SW480 (cell line): ENCODE measurements at places on chromosomes 1 and 21.

DNA sequence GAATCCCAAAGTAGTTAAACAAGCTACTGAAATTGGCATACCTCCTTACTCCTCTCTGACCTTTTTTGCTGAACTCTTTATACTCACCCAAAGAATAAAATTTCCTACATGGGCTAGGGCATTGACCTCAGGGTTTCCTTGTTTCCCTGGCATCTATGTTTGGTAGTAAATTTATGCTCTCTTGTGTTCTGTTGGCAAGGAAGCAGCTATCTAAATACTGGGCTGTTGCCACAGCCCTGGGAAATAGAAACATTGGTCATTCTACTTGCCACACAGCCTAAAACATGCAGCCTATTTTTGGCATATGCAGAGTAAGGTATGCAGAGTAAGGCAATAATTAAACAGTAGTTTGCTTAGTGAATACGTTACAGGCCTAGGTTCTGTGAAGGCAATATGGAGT is 351.4 kb downstream of the HLX start:
- no peak for DNase-seq

GRCh38 chr1:76830373-76830772 is 36.9 kb upstream of the ST6GALNAC5 start:
- no peak for DNase-seq

DNA sequence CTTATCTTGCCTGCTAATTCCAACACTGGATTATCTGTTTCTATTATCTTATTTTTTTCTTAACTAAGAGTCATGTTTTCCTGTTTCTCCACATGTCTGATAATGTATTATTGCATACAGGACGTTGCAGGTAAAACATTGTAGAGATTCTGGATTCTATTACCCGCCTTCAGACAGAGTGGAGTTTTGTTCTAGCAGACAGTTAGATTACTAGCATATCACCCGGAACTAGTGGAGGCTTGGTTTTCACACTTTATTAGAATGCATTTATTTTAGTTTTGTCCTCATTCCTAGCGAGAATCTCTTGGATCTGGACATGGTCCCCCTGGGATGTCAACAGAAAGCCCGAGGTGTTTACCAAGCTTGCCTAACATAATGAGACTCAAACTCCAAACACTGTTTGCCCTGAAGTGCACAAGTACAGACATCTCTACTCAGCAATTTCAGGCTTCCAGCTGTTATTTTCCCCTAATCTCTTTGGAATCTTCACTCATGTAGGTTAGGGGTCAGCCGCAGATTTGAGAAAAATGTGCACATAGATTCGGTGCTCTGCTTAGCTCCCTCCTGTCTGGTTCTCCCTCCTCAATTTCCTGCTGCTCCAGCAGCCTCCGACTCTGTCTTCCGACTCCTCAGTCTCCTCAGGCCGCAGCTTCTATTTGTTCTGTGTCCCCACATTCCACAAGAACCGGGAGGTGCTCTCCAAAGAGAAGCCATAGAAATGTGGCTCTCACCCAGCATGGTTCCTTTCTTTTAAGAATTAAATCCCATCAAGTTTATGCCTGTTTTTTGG is 36.8 kb upstream of the PTPRF start:
- DNase-seq, result no peak

DNA sequence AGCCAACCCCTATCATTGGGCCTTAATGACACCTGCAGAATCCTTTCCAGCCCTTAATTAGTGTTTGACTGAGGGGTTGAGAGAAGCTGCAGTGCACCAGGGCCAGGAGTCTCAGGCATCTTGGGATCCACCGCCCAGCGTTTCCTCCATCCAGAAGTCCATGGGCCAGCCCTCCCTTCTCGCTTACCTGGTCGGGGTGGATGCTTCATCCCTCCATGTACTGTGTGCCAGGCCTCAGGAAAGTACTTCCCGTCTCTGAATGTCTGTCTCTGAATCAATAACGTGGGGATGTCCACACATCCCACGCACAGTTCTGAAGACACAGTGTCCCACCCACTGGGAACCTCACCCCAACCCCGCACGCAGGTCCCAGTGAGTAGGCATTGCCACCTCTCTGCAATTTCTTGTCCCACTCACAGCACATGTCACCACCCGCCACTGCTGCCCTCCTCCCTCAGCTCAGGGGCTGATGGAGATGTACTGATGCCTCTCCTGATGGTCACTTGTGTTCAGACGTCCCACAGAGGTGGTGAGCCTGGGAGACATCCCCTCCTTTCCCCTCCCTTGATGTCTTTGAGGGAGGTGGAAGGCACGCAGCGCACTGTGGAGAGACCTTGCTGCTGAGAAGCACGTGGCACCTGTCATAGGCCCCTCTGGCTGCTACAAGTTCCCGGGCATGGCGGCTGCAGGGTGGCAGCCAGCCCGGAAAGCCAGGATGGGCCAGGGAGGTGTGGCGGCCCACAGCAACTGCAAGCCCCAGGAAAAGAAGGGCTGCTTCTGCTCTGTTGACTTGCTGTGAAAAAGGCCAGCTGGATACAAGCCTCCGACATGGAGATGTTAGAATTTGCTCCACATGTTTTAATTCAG is 29.4 kb upstream of the PRSS38 start:
- DNase-seq, result no peak

DNA sequence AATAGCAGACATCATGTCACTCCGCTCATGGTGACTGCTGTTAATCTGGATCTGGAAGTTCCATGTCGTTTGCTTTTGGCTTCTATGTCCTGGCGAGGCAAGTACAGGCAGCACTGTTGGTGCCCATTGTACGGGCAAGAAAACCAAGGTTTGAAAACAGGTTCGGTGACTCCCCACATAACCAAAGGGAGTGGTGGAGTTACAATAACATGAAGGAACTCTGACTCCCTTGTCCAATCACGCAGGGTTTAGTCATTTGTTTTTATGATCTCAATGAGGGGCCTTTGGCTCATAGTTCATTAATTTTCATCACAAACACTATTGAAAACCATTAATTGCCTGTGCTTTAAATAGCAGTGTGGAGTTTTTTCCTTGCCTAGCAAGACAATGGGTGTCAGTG is 82.9 kb upstream of the SSX2IP start:
- DNase-seq, result no peak

- DNase-seq, result no peak
Measured at GRCh38 chr1:217363319-217363718, 267.6 kb downstream of the GPATCH2 start.

DNA sequence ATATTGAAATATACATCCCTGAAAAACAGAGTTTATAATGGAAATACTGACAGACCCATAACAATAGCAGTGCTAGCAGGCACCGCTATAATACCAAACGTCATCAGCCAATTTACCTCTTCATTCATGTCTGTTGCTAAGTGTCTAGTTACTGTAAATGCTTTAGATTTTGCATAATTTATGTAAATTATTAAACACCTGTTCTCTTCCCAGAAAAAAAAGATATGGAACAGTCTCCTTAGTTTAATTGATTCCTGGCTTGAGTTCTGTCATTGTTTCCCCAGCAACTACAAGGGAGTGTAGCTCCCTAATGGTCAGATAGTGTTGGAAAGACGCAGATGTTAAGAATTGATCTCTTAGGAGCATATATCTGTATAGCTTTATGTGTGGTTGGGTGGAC is 817.9 kb upstream of the ADGRL2 start:
- no peak for DNase-seq

DNA sequence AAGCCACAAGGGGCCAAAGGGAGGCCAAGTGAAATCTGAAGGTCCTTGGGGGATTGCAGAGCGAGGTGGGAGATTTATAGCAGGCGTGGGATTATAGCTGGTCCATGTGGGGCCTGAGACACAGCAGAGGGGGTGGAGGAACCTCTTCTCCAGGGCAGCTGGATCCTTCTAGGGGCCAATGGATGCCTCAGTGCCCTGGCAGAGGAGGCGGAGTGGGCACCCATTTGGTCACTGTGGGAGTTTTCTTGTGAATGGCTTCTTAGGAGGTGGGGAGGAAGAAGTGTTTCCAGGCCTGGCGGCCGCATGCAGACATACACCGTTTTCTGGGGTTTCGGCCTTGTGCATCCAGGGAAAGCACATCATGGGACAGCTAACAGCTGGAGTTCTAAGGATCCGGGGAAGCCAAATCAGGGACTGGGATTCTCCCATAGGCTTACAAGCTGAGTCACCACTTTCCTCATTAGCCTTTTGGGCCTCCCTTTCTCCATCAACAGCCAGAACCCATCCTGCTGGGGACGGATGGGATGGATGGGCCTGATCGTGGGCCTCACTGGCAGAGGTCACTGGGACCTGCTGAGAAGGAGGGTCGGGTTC is 76.5 kb downstream of the RHOU start:
- DNase-seq, result no peak

- no peak for DNase-seq
Measured at GRCh38 chr1:229237320-229237719, 33.6 kb upstream of the RAB4A start.

DNA sequence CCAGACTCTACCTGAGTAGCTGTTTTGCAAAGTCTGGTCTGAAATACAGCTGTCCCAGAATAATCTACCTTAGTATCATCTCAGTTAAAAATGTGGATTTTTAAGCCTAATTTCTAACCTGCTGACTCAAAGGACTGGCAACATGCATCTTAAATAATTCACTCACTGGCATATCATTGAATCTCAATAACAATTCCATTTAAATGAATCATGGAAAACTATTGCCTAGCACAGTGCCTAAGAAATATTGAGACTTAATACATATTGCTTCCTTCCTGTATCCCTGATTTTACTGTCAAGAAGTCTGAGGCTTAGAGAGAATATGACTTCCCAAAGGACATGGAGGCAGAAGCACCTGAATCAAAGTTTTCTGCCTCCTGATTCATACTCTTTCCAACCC is 3.1 kb downstream of the CCDC190 start:
- no peak for DNase-seq

GRCh38 chr1:224196813-224197600 is 14.0 kb downstream of the DEGS1 start:
- DNase-seq, result no peak

- DNase-seq, result peak; percentile 90
Measured at GRCh38 chr1:24705260-24706073, 39.8 kb upstream of the CLIC4 start.

DNA sequence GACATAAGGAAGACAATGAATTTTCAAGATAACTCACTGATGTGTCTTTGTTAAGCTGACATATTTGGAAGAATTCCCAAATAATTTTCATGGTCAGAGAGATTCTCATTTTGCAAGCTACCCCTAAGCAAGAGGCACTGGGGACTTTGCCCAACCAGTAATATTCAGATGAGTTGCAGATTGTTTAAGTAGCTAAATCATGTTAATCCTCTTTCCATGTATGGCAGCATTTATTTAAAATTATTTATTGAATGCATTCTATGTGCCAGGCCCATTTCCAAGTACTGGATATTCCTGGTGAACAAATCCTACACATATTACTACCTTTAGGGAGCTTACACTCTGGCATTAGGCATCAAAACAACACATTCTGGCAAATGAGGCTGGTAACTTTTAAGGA is 56.5 kb upstream of the BACH1 start:
- DNase-seq, result no peak

GRCh38 chr1:160795951-160796383 is at the start of gene LY9:
Gene LY9, plus strand, starts transcription at chr1:160796174. Its CDS starts 14 bp downstream, at chr1:160796188.
- no peak for DNase-seq

- no peak for DNase-seq
Measured at GRCh38 chr1:116243333-116244054, 129.6 kb upstream of the ATP1A1 start.

DNA sequence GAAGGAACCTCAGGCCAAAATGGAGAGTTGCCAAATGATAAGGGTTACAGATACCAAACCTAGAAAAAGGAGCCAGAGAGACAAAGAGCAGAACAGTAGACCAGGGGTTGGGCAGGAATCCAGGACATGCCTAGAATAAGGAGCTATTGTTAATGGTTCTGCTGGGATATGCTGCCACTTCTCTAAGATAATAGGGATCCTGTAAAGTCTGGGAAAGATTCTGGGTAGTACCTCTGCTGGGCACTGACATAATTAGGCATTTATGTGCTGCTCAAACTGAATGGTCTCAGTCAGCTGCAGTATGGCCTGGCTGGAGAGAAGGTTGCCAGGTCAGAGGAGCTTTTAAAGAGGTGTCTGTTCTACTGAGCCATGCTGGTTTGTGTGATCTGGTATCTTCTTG is 19.9 kb upstream of the NRIP1 start:
- DNase-seq, result no peak

DNA sequence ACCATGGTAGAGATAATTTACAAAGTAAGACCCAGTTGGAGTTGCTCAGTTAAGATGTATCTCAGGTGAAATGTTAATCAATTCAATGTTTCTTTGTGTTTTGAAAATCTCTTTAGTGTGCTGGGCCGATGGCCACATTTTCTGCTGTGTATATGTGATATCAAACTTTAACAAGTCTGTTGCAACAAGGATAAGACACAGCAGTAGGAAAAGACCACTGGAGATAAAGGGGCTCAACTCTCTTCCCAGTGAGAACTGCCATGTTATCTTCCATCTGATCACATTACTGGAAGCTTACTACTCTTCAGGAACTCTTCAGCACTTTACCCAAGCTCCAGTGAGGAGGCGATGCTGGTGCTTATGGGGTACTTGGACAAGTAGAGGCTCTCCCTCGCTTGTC is 227.7 kb downstream of the NFIA start:
- no peak for DNase-seq

- no peak for DNase-seq
Measured at GRCh38 chr1:160437432-160438316, 37.3 kb downstream of the VANGL2 start.

DNA sequence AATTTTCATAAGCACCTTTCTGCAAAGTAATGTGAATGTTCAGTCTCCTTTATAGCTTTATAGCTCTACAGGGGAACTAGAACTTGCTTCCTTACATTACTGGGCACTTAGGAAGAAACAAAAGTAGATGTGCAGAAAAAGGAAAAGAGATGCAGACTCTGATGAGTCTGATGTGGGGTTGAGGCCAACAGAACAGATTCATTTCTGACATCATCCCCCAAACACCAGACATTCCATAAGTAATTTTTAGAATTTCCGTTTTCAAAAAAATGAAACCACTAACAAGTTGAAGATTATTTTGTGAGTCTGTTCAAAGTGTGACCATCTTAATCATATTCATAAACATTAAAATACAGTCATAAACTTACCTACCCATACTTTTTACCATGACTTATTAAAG is 96.0 kb downstream of the NRIP1 start:
- no peak for DNase-seq

GRCh38 chr1:175919001-175919400 is 175.6 kb upstream of the TNR start:
- DNase-seq, result no peak

DNA sequence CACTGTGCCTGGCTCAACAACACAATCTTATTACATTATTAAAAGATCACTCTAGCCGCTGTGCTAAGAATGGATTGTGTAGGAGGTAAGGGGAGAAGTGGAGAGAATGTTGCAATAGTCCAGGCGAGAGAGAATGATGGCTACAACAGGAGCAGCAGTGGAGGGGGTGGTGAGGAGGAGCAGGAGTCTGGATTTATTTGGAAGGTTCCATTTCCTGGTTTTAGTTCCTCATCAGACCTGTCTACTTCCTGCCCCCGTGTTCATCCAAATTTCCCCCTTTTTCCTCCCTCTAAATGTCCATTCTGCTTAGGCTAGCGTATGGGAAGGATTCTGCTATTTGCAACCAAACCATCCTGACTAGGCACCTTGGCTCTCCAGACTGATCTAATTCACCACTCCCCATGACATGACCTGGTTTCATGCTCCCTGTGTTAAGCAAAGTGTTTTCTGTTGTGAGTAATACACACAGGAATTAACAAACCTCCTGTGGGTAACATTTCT is 35.1 kb upstream of the EYA3 start:
- DNase-seq, result no peak
